ENCODE measurements at places on chromosomes 7 and 10. TPM values are rescaled to one million over a fixed set of nuclear protein-coding genes. Genes with fewer than 3 reads are reported as not detected.

DNA sequence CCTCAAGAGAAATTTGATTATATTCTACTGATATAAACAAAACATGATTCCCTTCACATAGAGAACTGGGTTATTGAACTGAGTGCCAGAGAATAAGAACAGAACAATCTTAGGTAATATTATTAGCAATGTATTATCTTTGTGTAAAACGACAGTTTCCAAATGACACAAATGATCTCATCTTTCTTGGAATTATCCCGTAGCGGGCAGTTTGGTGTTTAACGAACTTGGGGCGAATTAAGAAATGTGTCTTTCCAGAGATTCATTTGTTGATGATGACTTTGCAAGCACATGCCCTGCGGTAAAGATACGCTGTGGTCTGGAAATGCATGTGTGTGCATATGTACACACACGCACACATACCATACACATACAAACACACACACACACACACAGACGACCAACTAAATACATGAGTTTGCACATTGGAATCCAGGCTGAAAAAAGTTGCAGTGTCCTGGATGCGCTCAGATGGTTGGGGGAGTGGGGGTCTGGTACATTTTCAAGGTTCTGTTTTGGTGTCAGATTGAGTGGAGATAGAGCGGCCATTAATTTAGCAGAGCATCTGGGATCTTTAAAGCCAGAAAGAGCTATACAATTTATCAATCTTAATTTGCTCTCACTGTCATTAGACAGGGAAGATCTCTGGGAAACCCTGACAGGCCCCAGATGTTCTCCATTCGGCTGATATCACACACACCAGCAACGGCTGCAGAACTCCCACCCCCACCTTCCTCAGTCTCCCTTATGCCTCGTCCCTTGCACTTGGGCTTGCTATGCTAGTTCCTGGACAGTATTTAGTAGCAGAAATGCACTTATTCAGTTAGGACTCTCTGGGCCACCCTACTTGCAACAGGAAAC, 112.4 kb upstream of the FAM171A1 start:
- DNase-seq: no peak
- H3K4me1 ChIP-seq: peaks cover 36% of the 10 kb centered on the region
- H3K27ac ChIP-seq: peak overlapping the region; percentile 2
- no peaks in the 10 kb centered on the region for H3K36me3 ChIP-seq
- H3K27me3 ChIP-seq: no peaks in the 10 kb centered on the region
- peak overlapping the region; percentile 2 for H3K4me3 ChIP-seq

LIPF gene
- total RNA-seq: 19.6 TPM

DNA sequence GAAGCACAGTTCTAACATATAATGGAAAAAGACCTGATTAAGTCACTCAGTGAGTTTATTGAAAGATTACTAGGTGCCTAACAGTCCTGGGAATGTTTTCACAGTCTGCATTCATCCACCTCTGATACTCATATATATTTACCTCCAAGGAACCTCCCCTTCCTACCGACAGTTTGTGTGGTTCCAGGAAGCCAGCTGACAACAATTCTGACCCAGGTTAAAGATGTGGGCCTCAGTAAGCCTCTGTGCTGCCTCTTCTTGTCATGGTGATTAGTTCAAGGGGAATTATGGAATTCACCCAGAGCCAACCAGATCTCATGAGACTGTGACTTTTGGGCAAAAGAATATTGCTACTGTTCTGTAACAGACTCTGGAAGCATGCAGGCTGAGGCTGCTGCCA, 186.8 kb downstream of the NXPH1 start:
- H3K4me1 ChIP-seq: no peaks in the 10 kb centered on the region
- no peak overlapping the region for H3K27ac ChIP-seq
- H3K36me3 ChIP-seq: no peaks in the 10 kb centered on the region
- no peak for DNase-seq
- H3K4me3 ChIP-seq: no peak overlapping the region

NKX1-2 gene
- total RNA-seq: 0.48 TPM

- peaks cover 15% of the 10 kb centered on the region for H3K4me1 ChIP-seq
- no peak for DNase-seq
- no peak overlapping the region for H3K27ac ChIP-seq
- no peaks in the 10 kb centered on the region for H3K36me3 ChIP-seq
- no peaks in the 10 kb centered on the region for H3K27me3 ChIP-seq
These were observed 200.3 kb downstream of the PRPF18 start for GRCh38 chr10:13787015-13787421.

DNA sequence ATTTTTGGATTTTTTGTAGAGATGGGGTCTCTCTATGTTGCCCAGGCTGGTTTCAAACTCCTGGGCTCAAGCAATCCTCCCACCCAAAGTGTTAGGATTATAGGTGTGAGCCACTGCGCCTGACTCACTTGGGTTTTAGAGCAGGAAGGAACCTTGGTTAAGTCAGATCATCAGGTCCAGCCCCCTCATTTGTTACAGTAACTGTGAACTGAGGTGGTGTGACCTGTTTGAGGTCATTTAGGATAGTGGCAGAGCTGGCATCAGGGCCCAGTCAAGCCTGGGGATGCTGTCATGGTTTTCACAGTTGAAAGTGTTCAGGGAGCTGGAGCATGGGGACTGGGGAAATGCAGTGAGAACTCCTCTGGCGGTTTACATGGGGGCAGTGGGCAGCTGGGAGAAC, 159.6 kb downstream of the TAX1BP1 start:
- peaks cover 10% of the 10 kb centered on the region for H3K4me1 ChIP-seq
- no peak for DNase-seq
- H3K27ac ChIP-seq: no peak overlapping the region
- H3K27me3 ChIP-seq: no peaks in the 10 kb centered on the region

TES gene
- total RNA-seq: 91.1 TPM

GRCh38 chr7:2024567-2024918, 208.2 kb downstream of the MAD1L1 start:
- H3K4me1 ChIP-seq: peaks cover 37% of the 10 kb centered on the region
- H3K36me3 ChIP-seq: peaks cover 14% of the 10 kb centered on the region
- H3K4me3 ChIP-seq: no peak overlapping the region
- H3K27ac ChIP-seq: peak overlapping the region; percentile 57

GRCh38 chr7:155618708-155619633, 25.5 kb upstream of the RBM33 start:
- H3K4me3 ChIP-seq: peak overlapping the region; percentile 34
- no peak for DNase-seq
- peak overlapping the region; percentile 76 for H3K27ac ChIP-seq
- H3K4me1 ChIP-seq: peaks cover 8% of the 10 kb centered on the region

DNA sequence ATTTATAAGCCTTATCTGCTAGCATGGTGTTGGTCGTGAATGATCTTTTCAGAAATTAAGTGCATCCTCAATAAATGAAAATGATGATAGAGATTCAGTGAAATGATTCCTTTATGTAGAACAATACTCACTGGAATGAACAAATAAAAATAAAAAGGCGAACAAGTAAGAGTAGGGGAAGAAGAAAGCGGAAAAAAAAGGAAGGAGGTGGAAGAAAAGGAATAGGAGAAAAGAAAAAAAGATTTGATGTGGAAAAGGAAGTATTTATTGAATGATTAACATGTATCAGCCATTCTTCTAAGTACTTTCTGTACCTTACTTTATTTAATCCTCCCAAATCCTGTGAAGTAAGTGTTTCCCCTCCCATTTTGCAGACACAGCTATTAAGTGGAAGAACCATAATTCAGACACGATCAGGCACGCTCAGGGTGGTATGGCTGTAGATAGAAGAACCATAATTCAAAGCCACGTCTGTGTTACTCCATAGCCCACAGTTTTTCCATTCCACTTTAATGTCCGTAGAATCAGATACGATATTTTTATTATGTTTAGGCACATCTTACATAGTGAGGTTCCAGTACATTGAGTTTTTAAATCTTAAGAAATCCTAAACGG, 156.2 kb upstream of the LAMB4 start:
- H3K4me3 ChIP-seq: no peak overlapping the region
- H3K27me3 ChIP-seq: no peaks in the 10 kb centered on the region

- peaks cover 22% of the 10 kb centered on the region for H3K4me1 ChIP-seq
- no peak for DNase-seq
- no peaks in the 10 kb centered on the region for H3K27me3 ChIP-seq
- H3K27ac ChIP-seq: no peak overlapping the region
These were observed 164.7 kb upstream of the HPS1 start for GRCh38 chr10:98611436-98611835.

NFKB2 gene
- total RNA-seq: 29.7 TPM

GRCh38 chr10:125232841-125233240, 72.5 kb upstream of the CTBP2 start:
- H3K27me3 ChIP-seq: peaks cover 4% of the 10 kb centered on the region
- DNase-seq: no peak

DNA sequence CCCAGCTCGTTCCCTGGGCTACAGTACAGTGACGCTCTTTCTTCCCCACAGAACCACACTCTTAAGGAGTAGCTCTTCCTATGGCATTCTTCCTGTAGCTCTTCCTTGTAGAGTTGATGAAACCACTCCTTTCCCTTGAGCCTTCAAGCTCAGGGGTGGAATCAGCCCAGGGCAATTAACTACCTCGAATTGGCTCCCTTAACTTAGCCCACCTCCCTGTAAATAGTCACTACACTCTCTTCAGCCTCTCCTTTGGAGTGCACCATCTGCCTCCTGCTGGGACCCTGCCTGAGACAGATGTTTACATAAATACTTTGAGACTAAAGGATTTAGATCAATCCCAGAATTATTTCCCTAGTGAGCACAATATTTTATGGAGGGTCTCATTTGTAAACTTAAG, 537.8 kb upstream of the AUTS2 start:
- no peaks in the 10 kb centered on the region for H3K36me3 ChIP-seq

GRCh38 chr7:41969561-41970105, 266.7 kb upstream of the INHBA start:
- no peaks in the 10 kb centered on the region for H3K27me3 ChIP-seq
- peaks cover 40% of the 10 kb centered on the region for H3K36me3 ChIP-seq
- no peaks in the 10 kb centered on the region for H3K4me1 ChIP-seq

DNA sequence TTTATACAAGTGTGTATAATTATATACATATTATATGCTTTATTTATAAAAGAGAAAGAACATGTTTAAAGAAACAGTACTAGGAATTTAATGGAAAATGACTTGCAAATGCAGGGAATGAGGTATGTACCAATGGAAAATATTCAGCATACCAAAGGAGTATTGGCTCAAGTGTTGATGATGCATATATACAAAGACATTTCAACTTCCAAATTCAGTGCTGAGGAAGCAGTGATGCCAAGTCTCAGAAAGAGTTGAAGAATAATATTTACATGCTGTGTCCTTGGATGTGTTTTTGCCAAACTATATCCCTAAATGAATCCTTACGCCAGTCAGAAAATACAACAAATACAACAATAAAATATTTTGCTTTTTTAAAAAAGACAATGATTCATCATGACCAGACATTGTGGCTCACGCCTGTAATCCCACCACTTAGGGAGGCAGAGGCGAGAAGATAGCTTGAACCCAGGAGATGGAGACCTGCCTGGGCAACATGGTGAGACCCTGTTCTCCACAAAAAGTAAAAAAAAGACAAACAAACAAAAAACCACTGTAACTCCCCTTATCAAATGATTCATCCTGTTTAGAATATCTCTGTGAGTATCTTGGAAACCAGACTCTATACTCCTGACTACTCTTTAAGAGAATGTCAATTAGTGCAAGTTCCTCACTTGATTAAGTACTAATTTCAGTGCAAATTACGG, 157.2 kb downstream of the CHRM2 start:
- DNase-seq: no peak
- H3K27me3 ChIP-seq: no peaks in the 10 kb centered on the region
- H3K27ac ChIP-seq: no peak overlapping the region
- H3K4me3 ChIP-seq: no peak overlapping the region
- H3K36me3 ChIP-seq: no peaks in the 10 kb centered on the region
- no peaks in the 10 kb centered on the region for H3K4me1 ChIP-seq
